ENCODE measurements at places on chromosomes 4 and X.
A peak's percentile ranks its signal among the peaks of the same experiment; 100 is the strongest.

DNA sequence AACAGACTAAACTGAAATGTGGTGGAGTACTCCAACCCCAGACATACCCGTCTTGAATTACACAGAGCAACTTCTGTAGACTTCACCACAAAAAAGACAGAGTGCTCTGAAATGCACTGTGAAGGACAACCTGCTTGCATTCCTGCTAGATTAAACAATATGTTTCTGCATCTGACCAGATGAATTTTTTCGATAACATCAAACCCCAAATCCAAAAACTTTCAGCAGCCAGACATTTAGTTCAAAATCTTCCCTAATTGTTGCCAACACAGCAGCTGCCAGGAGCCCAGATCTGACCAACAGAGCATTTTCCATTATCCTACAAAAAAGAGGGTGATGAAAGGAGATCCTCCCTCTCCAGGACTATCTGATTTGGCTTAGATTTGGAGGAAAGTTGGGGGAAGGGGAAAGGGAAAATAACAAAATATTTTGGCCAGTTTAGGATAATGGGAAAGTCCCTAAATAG lies 356.5 kb downstream of the PDGFC start:
- peak; percentile 40 for DNase-seq

DNA sequence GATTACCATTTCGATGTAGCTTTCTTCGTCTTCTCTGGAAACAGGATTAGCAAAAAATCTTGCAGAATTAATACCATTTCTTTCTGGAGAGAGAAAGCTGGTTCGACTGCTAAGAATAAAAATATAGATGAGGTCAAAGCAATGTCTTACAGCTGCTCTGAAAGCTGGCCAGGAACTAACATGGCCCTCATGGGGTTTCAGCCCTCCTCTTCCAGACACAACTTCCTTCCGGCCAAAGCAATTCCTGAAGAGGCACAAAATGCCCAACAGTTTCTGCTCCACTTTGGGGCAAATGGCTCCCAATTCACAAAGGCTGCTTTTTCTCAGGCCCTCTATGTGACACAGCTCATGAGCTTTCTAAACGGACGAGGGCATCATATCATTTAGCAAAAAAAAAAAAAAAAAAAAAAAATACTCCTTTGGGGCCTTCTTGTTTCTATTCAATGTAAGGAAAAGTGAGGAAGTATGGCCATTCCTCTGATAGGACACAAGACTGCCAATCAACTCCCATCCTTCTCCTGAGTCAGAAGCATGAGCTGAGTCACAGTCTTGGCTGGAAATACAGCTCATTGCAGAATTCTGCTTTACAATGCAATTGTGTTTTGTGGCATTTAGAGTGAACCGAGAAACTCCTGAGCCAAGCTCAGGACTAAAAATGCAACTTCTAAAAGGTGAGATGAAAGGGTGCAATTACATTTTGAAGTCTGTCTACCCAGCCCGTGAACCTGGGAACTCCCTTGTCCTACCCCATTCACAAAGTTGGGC lies 42.7 kb upstream of the CTAG2 start:
- peak; percentile 51 for DNase-seq

DNA sequence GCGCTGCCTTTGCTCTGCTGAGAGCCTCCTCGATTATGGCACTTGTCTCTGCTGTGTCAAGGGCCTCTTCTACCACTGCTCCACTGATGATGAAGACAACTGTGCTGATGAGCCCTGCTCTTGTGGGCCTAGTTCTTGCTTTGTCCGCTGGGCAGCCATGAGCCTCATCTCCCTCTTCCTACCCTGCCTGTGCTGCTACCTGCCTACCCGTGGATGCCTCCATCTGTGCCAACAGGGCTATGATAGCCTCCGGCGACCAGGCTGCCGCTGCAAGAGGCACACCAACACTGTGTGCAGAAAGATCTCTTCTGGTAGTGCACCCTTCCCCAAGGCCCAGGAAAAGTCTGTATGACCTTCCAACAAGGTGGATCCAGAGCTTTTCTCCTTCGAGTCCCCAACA lies 106.8 kb upstream of the VAMP7 start:
- DNase-seq, result no peak

GRCh38 chrX:106612393-106612763 lies 600 bp downstream of the RADX start:
- DNase-seq, result no peak

- no peak for DNase-seq
Observed at GRCh38 chr4:160831165-160831922, 1332.5 kb downstream of the FSTL5 start.

DNA sequence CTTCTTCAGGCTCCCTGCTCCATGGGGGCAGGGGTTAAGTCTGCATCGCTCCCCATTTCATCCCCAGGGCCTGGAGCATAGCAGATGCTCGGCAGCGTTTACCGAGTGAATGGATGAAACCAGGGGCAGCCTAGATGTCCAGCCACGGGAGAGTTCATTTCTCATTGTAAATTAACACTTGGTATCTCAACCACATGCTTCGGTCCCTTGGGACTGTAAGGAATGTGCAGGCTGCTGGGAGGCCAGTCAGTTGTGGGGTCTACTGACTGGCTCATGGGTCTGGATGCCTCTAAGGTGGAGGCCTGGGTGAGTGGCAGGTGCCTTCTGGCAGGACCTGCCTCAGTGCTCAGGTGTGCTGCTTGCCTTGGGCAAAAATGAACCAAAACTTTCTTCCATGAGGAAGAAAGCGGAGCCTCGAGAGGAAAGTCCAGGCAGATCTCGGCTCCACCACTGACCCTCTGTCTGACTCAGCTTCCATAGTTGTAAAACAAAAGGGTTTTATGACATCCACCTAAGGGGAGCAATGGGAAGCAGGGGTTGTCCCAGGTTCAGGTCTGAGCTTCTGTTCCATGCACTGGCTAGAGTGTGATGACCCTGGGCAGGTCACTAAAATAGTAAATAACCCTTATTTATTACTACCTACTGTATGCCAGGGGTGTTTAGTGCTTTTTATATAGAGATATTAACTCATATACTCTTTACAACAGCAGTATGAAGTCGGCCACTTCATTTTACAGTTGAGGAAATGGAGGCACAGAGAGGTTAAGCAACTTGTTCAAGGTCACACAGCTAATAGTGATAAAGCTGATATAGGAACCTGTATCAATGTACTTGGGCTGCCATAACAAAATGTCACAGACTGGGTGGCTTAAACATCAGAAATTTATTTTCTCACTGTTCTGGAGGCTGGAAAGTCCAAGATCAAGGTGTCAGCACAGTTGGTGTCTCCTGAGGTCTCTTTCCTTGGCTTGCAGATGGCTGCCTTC lies 144.3 kb upstream of the STX18 start:
- DNase-seq, result no peak

DNA sequence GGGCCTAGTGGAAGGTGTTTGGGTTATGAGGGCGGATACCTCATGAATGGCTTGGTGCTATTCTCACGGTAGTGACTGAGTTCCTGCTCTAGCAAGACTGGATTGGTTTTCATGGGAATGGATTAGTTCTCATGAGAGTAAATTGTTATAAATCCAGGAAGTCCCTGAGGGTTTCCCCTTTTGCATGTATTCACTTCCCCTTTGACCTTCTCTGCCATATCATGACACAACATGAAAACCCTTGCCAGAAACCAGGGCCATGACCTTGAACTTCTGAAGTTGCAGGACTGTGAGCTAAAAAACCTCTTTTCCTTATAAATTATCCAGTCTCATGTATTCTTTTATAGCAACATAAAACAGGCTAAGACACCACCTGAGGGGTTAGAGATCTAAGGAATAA lies 529.7 kb upstream of the RPS6KA3 start:
- DNase-seq, result no peak

DNA sequence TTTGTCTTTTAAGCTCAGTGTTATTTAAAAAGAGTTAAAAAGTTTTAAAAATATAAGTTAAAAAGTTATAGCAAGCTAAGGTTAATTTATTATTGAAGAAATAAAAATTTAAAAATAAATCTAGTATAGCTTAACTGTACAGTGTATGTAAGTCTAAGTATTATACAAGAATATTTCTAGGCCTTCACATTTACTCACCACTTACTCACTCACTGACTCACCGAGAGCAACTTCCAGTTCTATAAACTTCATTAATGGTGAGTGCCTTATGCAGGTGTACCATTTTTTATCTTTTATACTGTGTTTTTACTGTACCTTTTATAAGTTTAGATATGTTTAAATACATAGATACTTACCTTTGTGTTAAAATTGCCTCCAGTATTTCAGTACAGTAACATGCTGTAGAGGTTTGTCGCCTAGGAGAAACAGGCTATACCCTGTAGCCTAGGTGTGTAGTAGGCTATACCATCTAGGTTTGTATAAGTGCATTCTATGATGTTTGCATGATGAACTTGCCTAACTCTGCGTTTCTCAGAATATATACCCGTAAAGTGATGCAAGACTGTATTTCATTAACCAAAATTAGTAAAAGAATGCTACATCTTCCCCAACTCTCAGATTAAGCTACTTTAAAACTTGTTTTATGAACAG lies 202.9 kb downstream of the CFAP299 start:
- DNase-seq, result no peak

DNA sequence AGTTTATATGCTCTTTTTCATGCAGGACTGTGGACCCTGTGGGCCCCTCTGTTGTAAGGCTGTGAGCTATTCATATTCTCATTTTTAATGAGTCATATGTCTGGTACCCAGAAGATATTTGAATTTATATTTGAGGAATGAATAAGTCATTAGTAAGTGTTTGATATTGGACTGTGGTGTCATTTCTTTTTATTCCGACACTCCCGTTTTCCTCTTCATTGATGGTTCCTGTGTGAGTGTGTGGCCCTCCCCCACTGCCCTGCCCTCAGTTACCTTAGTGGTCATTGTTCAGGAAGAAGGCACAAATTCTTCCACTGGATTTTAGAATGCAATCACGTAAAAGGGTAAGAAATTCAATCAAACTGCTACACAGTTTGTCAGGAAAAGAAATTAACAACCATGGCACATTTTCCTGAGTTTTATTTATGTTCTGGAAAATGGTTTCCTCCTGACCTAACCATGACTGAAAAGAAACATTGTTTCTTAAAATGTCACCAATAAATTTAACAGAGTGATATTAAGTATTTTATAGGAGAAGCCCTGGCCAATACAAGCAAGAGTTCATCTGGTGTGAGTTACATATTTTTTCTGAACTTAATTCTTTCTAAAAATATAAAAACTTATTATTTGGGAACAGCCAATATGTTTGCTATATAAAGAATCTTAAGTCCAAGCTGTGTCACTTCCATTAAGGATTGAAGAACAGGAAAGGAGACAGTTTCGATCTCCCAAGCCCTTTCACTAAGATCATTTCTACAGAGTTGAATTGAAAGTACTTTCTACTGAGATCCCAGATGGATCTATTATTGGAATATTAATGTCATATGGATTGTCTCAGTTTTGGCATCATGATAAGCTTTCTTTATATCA lies 370.5 kb upstream of the ANXA10 start:
- DNase-seq, result no peak

DNA sequence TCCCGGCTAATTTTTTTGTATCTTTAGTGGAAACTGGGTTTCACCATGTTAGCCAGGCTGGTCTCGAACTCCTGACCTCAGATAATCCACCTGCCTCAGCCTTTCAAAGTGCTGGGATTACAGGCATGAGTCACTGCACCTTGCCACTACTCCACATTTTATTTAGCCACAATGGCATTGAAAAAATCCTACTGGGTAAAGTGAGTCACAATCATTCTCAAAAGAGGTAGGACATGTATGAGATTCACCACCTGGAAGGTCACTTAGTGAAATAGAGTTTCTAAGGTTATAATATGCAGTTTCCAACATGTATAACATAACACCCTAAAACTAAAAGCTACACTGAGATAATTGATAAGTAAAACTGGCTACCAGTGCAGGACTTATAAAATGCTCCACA lies 159.2 kb downstream of the BTC start:
- no peak for DNase-seq

DNA sequence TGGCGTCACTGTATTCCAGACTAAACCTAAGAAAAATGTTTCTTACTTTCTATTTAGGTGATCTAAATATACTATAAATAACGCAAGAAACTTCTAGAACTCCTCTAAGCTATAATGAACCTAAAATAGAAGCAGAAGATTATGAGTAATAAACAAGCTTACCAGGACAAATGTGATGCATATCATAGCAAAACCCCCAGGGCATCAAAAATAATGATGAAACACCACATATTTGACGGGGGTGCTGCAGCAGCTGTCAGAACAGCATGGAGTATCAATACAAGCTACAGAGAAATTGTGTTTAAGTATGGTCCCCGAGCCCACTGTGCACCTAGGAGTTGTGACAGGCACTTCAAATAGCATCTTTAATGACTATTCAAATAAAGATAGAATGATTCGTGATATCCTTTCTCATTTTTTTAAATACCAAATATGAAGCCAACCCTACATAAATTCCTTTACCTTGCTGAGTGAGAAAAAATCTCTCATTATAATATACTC lies 337.3 kb downstream of the CENPC start:
- DNase-seq, result no peak

- peak; percentile 53 for DNase-seq
Observed at GRCh38 chr4:118173956-118174725, 139.9 kb downstream of the NDST3 start.

DNA sequence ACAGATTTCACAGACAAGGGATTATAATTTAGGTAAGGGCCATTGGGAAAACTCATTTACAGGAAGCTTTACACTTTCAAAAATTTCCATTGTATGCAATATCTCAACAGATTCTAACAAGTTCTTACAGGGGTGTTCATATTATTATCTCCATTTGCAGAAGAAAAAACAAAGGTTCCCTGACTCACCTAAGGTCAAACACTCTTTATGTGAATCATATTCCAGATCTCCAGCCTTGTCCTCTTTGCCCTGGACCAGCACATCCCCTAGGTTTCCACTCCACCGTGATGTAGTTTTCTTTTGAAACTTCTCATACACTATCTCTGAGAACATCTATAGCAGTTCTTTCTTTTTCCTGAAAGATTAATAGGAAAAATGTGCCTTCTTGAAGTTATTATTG lies 96.4 kb upstream of the HS3ST1 start:
- no peak for DNase-seq

GRCh38 chrX:96436105-96436504 lies 248.5 kb upstream of the DIAPH2 start:
- DNase-seq, result peak; percentile 18

DNA sequence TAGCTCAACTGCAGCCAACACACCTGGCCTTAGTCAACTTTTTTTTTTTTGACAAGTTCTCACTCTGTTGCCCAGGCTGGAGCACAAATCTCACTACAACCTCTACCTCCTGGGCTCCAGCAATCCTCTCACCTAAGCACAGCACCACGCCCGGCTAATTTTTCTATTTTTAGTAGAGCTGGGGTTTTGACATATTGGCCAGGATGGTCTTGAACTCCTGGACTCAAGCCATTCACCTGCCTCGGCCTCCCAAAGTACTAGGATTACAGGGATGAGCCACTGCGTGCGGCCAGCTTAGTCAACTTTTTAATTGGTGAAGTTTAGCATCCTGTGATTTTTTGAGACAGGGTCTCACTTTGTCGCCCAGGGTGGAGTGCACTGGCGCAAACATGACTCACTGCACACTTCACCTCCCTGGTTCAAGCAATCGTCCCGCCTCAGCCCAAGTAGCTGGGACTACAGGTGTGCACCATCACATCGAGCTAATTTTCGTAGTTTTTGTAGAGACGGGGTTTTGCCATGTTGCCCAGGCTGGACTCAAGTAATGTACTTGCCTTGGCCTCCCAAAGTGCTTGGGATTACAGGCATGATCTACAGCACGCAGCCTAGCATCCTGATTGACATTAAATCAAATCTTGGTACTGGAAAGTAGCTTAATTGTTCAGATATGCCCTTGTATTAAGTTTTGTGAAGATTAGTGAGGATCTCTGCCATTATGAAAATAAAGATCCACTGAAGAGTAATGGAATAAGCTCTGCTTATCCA lies 8.3 kb downstream of the HNRNPDL start:
- no peak for DNase-seq

- DNase-seq, result no peak
Observed at GRCh38 chr4:117777721-117778120, 256.6 kb upstream of the NDST3 start.

GRCh38 chrX:134588806-134589205 lies 69.5 kb downstream of the PLAC1 start:
- no peak for DNase-seq
